ENCODE measurements at places on chromosomes 6 and 20.

DNA sequence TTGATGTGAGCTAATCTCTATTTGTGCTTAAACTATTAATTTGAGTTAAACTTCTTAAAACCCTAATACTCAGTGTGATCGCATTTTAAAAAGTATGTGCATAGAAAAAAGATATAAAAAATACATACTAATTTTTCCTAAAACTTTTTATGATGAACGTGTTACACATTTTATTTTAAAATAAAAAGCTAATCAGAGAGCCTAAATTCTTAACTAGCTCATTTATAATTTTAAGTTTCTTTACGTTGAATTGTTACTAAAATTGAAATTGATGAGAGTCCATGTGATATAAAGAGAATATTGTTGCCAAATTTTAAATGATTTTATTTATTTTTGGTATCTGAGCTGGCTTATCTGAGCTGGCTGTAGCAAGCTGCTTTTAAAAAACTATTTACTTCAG, 6.6 kb downstream of the MAP3K4 start:
- no peak for DNase-seq

- DNase-seq = no peak
Measured at GRCh38 chr6:23319582-23319981, 750.2 kb downstream of the HDGFL1 start.

GRCh38 chr6:25137480-25137879, 141.7 kb upstream of the CARMIL1 start:
- DNase-seq = no peak

DNA sequence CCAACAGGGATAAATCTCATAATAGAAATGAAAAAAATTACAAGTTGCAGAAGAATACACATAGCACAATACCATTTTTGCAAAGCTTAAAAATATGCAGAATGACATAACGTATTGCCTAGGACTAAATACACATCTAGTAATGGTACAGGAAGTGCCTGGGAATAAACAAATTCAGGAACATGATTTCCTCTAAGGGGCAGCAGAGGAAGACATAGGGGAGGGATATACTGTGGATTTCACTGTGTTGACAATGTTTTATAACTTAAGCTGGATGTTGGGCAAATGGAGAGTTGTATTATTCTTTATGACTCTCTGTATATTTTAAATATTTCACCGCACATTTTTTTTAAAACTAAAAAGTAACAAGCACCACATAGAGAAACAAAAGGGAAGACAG, 5.6 kb upstream of the GLO1 start:
- no peak for DNase-seq

DNA sequence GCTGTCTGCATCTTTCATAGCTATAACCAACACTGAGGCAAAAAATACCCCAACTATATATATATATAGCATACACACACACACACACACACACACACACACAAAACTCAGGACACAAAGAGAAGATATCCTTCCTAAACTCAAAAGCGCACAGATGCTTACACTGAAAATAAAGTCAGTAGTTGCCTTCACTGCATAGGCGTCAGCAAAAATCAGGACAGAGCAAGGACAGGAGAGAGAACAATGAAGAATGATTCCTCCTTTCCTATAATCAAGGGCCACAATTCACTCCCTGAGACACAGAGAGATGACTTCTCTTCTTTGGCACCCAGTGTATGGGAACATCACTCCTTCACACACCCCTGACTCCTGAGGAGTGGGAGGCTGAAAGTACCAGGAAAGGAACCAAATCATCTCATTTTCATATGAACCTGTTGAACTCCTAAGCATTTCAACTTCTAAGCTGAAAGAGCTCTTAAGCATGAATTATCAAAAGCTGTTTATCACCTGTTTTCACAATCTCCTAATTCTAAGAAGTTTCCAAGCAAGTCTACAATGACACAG, 141.4 kb downstream of the HIVEP2 start:
- no peak for DNase-seq

- DNase-seq = no peak
Measured at GRCh38 chr6:209432-210103, 82.7 kb upstream of the DUSP22 start.

- no peak for DNase-seq
Measured at GRCh38 chr20:61777773-61778494, 287.7 kb downstream of the TAF4 start.

GRCh38 chr6:123804787-123805540, 1.3 kb downstream of the NKAIN2 start:
- no peak for DNase-seq

GRCh38 chr6:4903751-4904370, 100.0 kb downstream of the RPP40 start:
- DNase-seq = no peak

GRCh38 chr6:91678679-91679446, 1092.0 kb upstream of the MAP3K7 start:
- DNase-seq = no peak

- no peak for DNase-seq
Measured at GRCh38 chr6:17684134-17684533, 22.6 kb downstream of the NUP153 start.

GRCh38 chr6:96301023-96301422, 220.6 kb upstream of the UFL1 start:
- DNase-seq = no peak

DNA sequence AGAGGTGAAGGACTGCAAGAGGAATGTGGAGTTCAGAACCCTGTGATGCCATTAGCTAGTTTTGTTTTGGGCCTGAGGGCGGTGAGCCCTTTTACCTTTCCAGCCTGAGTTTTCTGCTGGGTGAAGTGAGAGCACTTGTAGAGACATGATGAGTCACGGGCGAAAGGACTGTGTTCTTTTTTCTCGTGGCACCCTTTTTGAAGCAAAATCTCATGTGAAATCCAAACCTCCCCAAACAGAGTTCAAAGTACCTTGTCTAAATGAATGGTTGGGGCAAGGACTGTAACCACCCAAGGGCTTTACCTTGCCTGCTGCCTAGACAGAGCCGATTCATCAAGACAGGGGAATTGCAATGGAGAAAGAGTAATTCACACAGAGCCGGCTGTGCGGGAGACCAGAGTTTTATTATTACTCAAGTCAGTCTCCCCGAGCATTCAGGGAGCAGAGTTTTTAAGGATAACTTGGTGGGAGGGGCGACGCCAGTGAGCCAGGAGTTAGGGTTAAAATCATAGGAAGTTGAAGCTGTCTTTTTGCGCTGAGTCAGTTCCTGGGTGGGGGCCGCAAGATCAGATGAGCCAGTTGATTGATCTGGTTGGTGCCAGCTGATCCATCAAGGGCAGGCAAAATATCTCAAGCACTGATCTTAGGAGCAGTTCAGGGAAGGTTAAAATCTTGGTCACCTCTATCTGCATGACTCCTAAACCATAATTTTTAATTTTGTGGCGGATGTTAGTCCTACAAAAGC, 25.8 kb downstream of the SAMD5 start:
- no peak for DNase-seq

DNA sequence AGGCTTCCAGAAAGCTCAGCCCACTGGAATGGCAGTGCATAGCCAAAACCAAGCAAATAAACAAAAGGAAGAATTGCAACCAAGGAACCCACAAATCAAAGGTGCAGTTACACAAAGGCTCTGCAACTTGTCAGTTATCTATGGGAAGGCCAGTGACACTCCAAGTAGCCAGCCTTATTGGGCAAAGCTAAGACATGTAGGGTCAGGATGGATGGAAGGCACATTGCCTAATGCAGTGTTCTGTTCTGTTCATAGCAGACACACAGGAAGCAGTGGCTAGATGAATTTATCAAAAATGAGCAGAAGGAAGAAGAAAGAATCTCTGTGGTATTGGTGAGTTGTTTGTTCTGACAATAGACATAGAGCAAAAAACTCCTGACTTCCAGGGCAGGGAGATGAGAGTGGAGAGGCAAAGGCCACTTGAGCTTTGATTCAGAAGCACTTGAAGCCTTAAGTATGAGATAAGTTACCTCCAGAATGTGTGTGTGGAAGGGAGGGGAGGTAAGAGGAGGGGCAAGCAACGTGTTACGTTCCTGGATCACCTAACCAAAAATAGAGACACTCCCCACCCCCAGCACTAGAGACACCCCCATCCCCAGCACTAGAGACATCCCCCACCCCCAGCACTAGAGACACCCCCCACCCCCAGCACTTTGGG, 57.9 kb upstream of the AKAP12 start:
- no peak for DNase-seq

DNA sequence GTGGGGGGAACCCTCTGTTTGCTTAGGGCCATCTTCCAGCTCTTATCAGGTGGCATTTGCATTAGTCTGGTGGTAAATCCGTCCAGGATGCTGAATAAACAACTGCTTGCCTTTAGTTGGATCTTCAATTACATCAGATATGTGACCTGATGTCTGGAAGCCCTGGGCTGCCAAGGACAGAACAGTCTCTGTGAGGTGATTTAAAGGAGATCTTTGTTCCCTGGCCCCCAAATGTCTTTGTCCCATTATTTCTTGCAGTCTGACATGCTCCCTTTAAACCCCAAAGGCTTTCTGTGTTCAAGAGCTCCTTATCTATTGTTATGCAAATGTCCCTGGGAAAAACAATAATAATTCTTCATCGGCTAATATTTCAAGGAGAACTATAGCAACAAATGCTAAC, 84.6 kb upstream of the SPTLC3 start:
- no peak for DNase-seq

DNA sequence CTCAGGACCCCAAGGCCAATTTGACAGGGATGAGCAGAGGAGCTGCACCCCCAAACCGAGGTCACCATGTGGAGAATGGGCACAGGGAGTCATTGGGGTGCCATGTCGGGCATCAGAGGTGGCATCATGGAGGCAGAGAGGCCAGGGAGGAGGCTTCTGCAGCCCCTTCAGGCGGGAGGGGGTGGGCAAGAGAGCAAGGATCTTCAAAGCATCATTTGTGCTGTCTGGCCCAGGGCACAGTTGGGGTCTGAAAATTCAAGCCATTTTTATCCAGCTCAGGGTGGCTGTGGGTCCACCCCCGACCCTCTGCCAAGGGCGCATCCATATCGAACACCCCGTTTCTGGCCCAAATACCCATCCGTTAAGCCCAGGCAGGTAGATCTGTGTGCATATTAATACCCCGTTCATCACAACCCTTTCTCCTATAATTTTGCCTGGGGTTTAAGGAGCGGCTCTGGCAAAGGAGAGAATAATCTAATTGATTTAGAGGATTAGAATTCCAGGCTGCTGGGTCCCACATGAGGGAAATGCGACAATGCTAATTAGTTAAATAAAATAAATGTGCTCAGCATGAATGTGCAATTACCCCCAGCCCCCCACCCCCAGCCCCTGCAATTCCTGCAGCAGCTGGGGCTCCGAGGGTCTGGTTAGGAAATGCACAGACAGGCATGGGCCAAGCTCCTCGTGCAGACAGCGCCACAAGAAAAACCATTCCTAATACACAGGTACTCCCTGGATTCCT, 31.9 kb downstream of the VSTM2L start:
- no peak for DNase-seq

GRCh38 chr6:156107624-156108101, 652.0 kb upstream of the NOX3 start:
- DNase-seq = peak; percentile 17

DNA sequence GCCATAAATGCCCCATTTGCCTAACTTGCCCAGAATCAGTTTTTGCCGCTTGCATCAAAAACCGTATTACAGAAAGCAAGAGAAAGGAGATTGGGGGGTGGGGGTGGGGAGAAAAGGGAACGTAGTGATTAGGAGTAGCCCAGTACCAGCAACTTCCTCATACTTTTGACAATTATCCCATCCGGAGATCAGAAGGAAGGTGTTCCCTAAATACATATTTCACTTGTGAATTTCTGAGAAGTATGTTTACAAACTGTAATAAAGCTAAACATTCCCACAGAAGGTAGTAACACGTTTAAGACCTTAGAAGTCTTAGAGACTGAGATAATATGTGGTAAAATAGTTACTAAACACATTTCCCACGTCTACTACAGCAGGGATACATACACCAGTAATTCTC, 14.5 kb downstream of the PREP start:
- DNase-seq = no peak

DNA sequence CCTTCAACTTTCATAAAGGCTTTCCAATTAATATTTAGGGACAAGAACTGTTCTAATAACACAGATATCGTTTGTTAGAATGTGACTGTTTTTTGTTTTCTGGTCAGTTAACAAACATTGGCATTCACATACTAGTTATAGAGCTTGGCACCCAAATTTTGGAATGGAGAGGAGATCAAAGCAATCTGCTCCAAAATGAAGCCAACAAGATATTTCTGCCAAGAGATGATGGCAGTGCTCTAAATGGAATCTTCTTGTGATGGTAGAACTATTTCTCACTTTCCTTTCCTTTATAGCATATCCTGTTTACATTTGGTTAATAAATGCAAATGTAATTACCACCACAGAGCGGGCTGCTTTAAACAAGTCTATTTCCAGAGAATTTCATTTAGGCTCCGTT, 208.3 kb upstream of the RIMS1 start:
- DNase-seq = no peak

DNA sequence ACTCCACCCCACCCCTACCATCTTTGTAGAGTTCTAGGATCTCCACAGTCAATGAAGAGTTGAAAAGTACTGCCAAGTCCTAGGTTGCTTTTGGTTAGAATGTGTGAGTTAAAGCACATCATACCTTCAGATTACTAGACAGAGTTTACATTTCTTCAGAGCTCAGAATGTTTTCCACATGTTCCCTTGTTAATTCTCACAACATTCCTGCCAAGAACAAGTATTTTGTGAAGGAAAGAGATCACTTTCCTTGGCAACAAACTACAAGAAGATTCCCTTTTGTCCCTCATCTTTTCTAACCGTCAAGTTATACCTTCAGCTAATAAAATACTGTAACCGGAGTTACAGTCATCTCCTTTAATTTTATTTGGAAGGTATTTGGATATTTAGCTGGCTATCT, 266.8 kb downstream of the ZFAND3 start:
- DNase-seq = no peak

GRCh38 chr6:16483315-16483875, 245.0 kb downstream of the GMPR start:
- DNase-seq = no peak

- no peak for DNase-seq
Measured at GRCh38 chr20:25576783-25577530, 8.4 kb downstream of the NINL start.

- no peak for DNase-seq
Measured at GRCh38 chr20:35704514-35705261, 5.5 kb downstream of the ROMO1 start.

GRCh38 chr6:169794317-169795055, 43.1 kb downstream of the ERMARD start:
- no peak for DNase-seq

DNA sequence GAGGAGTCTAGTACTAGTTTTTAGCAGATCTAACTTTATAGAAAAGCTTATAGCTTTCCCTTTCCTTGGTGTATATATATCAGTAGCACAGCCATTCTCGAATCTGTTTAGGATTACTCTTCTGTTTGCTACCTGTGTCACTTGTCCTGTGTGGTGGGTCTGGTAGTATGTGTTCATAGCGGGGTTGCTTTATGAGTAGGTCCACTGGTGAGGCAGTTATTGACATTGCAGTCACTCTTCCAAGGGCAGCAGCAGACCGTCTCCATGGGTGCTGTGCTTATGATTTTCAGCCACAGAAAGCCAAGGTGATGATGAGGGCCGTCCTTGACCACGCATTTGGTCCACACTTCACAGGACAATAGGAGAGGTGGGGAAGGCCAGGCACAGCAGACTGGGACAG, 171.5 kb downstream of the CDKAL1 start:
- no peak for DNase-seq

GRCh38 chr20:15616626-15617025, 956.6 kb downstream of the KIF16B start:
- DNase-seq = no peak

GRCh38 chr6:36691612-36692011, 6.0 kb upstream of the RAB44 start:
- no peak for DNase-seq
